ENCODE measurements at places on chromosomes 7 and 10.

- no peak for DNase-seq
- H3K4me1 ChIP-seq: no peaks in the 10 kb centered on the region
- no peaks in the 10 kb centered on the region for H3K36me3 ChIP-seq
- H3K4me3 ChIP-seq: no peak overlapping the region
- no peaks in the 10 kb centered on the region for H3K27me3 ChIP-seq
Observed at GRCh38 chr10:52663161-52663560, 109.4 kb downstream of the MBL2 start.

GRCh38 chr10:18421726-18422293 is 229.6 kb downstream of the NSUN6 start:
- no peaks in the 10 kb centered on the region for H3K27me3 ChIP-seq
- no peak for DNase-seq
- no peaks in the 10 kb centered on the region for H3K36me3 ChIP-seq
- H3K27ac ChIP-seq: no peak overlapping the region

GRCh38 chr7:146414373-146414772 is 297.8 kb downstream of the CNTNAP2 start:
- no peaks in the 10 kb centered on the region for H3K36me3 ChIP-seq
- no peaks in the 10 kb centered on the region for H3K4me1 ChIP-seq
- H3K27ac ChIP-seq: no peak overlapping the region

GRCh38 chr7:5709347-5709950 is 72.0 kb downstream of the RNF216 start:
- H3K4me3 ChIP-seq: no peak overlapping the region
- peaks cover 3% of the 10 kb centered on the region for H3K4me1 ChIP-seq
- H3K27ac ChIP-seq: no peak overlapping the region
- peaks cover 76% of the 10 kb centered on the region for H3K36me3 ChIP-seq

GRCh38 chr10:43295436-43295835 is 28.6 kb upstream of the RASGEF1A start:
- no peaks in the 10 kb centered on the region for H3K36me3 ChIP-seq
- H3K4me1 ChIP-seq: peaks cover 5% of the 10 kb centered on the region
- H3K27me3 ChIP-seq: peaks cover 7% of the 10 kb centered on the region
- H3K27ac ChIP-seq: no peak overlapping the region
- no peak overlapping the region for H3K4me3 ChIP-seq
- no peak for DNase-seq

GRCh38 chr7:108290459-108291151 is 160.4 kb upstream of the LAMB4 start:
- DNase-seq: no peak
- no peaks in the 10 kb centered on the region for H3K27me3 ChIP-seq
- H3K4me1 ChIP-seq: no peaks in the 10 kb centered on the region
- no peak overlapping the region for H3K27ac ChIP-seq
- H3K4me3 ChIP-seq: no peak overlapping the region
